ENCODE measurements at places on chromosomes 1 and 21. TPM values are rescaled to one million over a fixed set of nuclear protein-coding genes. Genes with fewer than 3 reads are reported as not detected.

The CFHR3 gene
- total RNA-seq = not detected

The BATF3 gene
- total RNA-seq = 0.55 TPM

DNA sequence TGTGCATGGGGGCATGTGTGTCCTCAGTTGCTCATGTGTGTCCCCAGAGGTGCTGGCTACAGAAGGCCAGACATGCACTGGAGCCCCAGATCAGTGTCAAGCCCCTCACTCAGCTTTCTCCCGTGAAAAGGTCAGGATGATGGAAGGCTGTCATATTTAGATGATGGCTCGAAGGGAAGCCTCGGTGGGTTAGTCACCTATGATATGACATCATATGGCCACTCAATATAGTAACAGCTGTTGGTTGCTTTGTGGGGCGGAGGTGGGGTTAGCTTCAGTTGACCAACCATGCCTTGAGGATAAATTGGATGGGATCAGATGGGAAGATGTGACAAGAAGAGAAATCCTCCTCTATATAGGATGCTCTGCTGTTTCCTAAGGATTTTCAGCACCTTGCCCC, 43.5 kb upstream of the ATF3 start:
- DNase-seq = no peak

The GBP7 gene
- not detected for total RNA-seq

DNA sequence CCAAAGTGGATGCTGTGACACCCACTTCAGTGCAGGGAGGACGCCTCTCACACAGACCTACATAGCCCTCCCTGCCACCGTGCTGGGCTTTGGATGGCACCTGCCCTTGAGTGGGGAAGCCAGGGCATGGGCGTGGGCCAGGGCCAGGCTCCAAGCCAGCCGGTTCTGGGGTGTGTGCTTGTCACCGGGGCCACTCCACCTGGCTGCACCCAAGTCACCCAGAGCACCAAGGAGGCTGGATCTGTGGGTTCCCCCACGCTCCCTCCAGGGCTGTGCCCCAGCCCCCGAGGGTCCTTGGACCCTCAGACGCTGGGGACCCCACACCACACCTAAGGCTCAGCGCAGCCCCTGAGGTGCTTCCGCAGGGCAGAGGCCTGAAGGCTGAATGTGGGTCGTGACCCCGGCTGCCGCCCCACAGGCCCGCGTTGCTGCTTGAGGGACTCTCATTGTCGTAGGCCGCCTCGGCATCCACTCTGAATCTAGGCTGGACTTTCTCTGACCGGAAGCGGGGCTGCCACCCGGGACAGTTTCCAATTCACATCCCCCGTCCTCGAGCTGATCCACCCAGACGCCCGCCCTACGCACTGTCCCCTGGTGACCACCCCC, 1.5 kb downstream of the MXRA8 start:
- no peak for DNase-seq

DNA sequence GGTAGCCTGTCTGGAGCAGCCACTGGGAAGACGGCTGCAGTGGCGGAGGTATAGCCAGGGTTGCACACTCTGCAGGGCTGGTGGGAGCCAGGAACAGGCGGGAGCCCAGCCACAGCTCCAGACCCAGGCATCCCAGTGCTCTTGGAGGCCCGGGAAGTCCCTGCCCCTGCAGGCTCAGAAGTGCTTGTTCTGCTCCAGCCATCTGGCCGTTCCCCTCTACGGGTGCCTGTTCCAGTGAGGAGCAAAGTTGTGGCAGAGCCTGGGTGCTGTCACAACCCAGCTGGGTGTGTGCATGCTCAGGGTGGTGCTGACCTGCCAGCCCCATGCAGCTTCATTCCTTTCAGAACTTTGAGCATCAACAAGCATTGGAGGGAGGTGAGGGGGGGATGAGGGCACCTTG, 31.7 kb upstream of the BACE2 start:
- DNase-seq = no peak

- DNase-seq = no peak
These were observed 21.0 kb upstream of the CPLANE2 start for GRCh38 chr1:16257968-16258367.

GRCh38 chr1:115565791-115566190, 76.0 kb upstream of the VANGL1 start:
- DNase-seq = no peak

DNA sequence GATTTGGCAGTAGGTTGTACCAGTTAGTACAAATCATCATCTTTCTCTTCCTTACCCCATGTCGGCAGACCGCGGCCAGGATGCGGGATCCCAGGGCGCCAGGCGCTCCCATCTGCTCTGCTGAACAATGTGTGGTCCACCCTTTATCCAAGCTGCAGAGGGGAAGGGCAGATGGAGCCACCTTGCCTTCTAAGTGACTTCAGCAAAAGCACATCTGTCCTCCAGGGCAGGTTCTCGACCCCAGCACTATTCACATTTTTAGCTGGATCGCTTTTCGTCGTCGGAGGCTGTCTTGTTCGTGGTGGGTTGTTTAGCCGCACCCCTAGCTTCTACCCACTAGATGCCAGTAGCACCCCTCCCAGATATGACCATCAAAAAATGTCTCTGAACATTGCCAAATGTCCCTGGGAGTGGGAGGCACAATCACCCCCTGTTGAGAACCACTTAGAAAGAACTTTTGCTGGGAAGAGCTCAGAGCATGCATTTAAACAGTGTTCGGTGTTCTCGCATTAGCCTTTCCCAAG, 58.1 kb upstream of the SIM2 start:
- DNase-seq = no peak

The MINDY1 gene
- total RNA-seq = 47.7 TPM

DNA sequence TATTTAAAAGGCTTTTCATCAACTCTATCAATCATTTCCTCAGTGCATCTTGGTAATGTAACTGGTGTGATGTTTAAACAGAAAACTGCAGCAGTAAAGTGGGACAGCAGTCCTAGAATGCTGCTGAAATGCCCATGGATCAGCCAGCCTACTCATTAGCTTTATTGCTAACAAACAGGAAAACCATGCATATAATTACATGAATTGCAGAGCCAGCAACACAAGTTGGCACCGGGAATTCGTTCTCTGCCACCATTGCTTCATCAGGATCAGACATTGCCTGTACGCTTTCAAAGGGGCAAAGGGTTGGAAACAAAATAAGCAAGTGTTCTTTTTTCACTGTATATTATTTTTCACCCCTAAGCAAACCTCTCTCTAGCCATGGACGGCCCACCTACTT, 276.2 kb upstream of the LRRC7 start:
- DNase-seq = peak; percentile 28

DNA sequence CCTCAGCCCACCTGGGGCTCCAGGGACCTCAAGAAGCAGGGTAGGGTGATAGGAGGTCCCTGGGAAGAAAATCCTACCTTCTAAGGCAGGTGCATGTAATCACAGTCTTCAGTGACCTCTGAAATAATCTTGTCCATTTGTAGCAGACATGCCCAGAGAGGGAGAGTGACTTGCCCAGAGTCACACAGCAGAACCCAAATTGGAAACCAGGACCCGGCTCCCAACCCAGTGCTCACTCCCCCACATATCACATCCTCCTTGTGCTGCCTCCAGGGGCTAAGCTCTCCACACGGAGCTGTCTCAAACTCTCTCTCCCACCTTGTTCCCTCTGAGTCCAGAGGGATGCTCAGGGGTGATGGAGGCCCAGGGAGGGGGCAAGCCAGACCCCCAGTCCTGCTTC, 72.5 kb downstream of the RAP1GAP start:
- DNase-seq = no peak

- DNase-seq = peak; percentile 92
These were observed 16.6 kb upstream of the PTP4A2 start for GRCh38 chr1:31954607-31955283.

DNA sequence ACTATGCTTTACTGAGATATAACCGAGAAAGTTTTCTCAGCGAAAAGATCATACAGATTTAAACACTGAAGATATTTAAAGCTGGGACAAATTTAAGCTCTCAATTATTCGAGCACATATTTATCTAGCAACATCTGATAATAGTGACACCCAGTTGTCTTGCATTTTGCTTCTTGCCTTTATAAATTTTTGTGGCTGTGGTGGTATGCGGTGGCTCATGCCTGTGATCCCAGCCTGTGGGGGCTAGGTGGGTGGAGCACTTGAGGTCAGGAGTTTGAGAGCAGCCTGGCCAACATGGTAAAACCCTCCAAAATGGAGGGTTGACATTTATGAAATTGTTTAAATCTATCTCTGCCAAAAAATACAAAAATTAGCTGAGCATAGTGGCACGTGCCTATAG, 312.2 kb downstream of the SPATA17 start:
- no peak for DNase-seq

GRCh38 chr1:239386453-239387303, at the start of gene CHRM3:
TSS of gene CHRM3 (plus strand) at chr1:239386568. CDS start at chr1:239907452, 520,884 bp downstream.
- DNase-seq = peak; percentile 55

The FCRL4 gene
- not detected for total RNA-seq

The BCL2L15 gene
- total RNA-seq = 8.5 TPM

- DNase-seq = no peak
These were observed 110.1 kb upstream of the ARHGEF16 start for GRCh38 chr1:3344395-3344794.

The PRR9 gene
- not detected for total RNA-seq

- DNase-seq = peak; percentile 69
These were observed 15.8 kb upstream of the TAS1R2 start for GRCh38 chr1:18875107-18875795.

The PAPPA2 gene
- 0.52 TPM for total RNA-seq

GRCh38 chr1:155127105-155127966, at the start of gene EFNA1:
TSS of gene EFNA1 (plus strand) at chr1:155127876. CDS start at chr1:155127978, 102 bp downstream.
- DNase-seq = peak; percentile 96

DNA sequence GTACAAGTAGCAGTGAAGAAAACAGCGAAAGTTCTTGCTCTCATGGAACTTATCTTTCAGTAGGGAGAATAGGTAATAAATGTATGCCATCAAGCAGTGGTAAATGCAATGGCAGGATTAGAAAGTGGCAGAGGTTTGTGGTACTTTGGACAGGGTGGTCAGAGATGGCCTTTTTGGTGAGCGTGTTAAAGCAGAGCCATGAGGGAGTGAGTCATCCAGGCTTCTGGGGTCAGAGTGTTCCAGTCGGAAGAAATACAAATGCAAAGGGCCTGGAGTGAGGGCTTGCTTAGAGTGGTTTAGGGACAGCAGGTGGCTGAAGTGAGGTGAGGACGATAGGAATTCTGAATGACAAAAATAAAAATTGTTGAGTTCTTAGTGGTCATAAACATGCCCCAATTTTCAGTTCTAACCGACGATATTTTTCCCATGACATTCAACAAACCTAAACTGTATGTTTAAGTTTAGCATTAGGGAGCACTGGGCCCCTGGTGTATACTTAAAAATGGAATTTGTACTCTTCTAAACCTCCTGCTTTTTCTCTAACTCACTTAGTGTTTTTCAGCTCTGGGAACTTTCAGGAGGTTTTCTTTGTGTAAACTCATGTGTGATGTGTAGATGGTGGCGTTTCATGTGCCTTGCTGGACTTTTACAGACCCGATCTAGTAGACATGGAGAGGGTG, 78.2 kb downstream of the MACF1 start:
- peak; percentile 30 for DNase-seq

DNA sequence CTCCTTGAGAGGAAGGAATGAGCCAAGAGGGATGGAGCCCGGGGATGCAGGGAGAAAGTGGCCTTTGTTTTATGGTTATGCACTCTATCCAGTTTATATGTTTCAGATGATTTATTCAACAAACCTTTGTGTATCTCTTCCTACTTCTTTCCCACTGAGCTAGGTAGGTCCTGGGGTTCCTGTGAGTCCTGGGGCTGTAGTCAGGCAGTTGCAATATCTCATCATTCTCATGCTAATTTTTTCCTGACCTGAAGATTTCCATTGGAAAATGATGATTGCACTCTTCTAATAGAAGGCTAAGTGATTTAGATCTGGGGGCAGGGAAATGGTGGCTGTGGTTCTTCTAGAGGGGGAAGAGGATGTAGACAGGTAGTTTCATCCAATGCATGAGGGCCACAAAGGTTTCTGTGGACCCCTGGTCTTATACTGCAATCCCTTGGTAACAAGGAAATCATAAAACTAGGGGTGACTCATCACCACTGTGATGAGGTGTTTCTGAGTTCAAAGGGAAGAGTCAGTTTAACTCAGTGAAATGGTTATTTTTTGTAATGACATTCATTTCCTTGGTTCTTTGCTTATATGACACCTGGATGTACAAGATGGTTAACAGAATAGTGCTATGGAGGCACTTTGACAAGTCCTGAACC, 20.2 kb downstream of the B3GALT5 start:
- DNase-seq = peak; percentile 87

The ECM1 gene
- total RNA-seq = 0.60 TPM

DNA sequence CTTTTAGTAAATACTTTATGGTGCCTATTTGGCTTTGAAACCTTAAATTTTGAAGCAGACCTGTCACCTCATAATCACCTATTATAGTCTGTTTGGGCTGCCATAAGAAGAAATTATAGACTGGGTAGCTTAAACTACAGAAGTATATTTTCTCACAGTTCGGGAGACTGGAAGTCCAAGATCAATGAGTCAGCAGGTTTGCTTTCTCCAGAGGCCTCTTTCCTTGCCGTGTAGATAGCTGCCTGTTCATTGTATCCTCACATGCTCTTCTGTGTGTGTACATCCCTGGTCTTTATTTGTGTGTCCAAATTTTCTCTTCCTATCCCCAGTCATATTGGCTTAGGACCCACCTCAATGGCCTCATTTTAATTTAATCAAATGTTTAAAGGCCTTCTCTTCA, 518.2 kb downstream of the ADGRL2 start:
- no peak for DNase-seq

GRCh38 chr1:150619576-150620509, 9.6 kb downstream of the ENSA start:
- peak; percentile 86 for DNase-seq

DNA sequence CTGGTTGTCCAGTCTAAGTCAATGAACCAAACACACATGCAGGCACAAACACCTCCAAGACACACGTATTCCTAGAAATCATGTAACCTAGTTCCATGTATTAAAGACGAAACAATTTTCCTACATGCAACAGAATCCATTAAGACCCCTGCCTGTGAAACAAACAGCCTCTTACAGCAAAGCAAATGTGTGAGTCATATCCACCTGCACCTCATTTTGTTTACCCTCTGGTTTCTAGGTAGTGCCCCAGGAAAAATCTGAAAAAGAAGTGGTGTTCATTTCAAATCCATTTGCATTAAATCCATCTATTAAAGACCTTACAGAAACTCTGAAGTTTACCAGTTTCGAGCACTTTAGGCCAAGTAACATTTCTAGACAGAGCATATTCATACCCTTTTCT, 74.1 kb downstream of the VCAM1 start:
- peak; percentile 91 for DNase-seq

GRCh38 chr1:54649130-54649898, 7.7 kb downstream of the MROH7 start:
- peak; percentile 3 for DNase-seq

The TESK2 gene
- total RNA-seq = 1.0 TPM

The KIAA0040 gene
- 8.7 TPM for total RNA-seq

GRCh38 chr1:27296773-27297291, 25.1 kb upstream of the TMEM222 start:
- DNase-seq = peak; percentile 19

DNA sequence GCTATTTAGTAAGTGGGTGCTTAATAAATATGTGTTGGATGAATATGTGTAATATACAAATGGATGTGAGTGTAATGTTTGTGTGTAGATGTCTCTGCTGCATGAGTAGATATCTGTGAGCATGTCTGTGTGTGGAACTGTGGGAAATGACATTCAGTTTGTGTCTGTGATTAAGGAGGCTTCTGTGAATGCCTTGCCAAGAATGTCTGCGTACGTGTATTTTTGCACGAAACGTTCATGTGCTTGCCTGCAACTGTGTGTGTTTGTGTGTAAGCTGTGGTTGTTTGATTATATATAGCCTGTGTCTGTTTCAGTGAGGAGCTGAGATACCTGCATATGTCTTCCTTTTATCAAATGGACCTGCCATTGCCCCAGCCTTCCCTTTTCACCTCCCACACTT, 13.8 kb downstream of the DMBX1 start:
- DNase-seq = no peak

- DNase-seq = no peak
These were observed 18.5 kb upstream of the S100A7 start for GRCh38 chr1:153478692-153479618.

The TFAP2E gene
- 1.4 TPM for total RNA-seq
